Activated T-cell treated with anti-CD3 and anti-CD28 coated beads, Interleukin-2, amount 50 U/mL, for 72 hours (primary cell): ENCODE measurements at places on chromosomes 11 and 22.

DNA sequence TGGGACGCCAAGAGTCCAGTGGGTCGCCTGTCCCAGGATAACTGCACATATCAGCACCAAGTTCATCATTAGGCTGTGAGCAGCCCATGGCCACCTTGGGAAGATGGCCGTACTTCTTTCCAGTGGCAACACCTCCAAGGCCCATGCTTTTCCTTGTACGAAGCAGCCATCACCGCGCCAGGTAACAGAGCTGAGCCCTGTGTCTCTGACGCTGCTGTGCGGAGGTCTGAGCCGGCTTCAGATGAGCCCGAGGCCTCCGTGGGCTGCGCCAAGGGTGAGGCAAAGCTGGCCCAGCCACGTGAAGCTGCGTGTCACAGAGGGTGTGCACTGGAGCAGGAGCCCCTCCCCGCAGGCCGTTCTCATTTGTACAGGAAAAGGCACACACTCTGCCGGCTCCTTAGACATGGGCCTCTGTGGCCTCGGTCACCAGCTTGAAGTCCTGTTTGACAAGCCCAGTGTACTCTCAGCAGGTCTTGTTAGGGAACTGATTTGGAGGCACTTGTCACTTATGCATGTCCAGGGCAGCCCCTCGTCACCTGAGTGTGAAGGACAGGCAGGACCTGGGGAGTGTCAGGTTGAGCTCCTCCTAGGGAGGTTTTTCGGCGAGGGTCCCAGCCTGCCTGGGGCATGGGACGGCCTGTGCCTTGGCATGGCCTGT lies 401.5 kb downstream of the TBC1D22A start:
- DNase-seq = no peak

DNA sequence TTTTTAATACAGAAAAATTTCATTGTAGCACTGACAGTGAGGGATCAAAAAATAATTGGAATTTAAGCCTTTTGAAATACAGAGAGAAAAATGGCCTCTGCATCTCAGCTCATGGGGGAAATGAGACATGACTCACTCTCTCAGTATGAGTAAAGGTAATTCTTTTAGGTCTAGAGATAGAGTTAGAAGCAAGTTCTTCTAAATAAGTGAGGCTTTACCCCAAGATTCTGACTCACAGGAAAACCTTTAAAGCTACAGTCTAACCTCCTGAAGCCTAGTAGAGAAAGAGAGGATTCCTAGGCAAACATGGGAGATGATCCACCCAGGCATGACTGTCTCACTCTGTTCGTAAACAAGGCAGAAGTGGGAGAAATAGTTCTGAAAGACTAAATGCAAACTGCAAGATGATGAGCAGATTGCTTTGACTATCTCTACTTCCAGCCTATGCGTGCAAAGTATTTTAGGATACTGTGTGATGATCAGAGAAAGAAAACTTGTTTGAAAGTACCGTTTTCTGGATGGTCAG lies 1003.3 kb upstream of the CCDC90B start:
- DNase-seq = no peak

GRCh38 chr11:66071381-66071801 lies 1.3 kb downstream of the PACS1 start:
- no peak for DNase-seq

GRCh38 chr11:67492801-67493547 lies 10.1 kb downstream of the AIP start:
- DNase-seq = no peak

DNA sequence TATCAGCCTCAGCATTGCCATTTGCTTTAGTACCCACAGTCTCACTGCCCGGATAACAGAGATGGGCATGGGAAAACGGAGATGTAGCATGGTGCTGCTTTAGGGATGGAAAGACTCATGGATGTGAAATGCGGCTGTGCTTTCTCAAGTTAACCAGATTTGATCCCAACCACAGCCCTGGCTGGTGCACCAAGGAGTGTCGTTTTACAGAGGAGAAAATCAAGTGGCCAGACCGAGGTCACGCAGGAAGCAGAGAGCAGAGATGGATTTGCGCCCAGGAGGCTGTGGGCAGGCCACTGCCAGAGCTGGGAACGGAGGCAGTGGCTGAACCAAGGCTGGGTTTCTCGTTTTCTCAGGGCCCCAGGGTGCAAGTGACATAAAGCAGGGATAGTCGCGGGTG lies 9.0 kb downstream of the MB start:
- DNase-seq = no peak

- DNase-seq = no peak
These were observed 18.2 kb downstream of the P2RY2 start for GRCh38 chr11:73236205-73236765.

DNA sequence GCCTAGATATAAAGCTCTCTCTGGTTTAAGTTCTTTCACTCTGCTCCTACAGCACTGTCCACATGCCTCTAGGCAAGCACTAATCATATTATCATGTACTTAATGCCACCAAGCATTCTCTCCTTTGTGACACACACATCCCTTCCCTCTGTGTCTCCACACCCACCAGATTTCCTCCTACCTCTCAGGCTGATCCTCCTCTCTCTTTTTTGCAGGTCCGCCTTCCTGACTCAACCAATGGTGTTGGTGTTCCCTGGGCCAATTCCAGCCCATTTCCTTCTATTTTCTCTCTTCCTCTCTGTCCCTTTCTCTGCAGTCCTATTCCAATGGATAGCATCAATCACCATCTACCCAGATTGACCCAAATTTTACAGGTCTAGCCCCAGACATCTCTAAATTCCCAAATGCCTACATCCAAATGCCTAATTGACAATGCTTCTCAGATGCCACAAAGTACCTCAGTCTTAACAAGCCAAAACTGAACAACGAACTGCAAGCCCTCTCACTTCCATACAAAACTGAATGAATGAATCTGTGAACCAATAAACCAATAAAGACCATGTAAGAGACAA lies 504 bp upstream of the ZNF215 start:
- DNase-seq = no peak

GRCh38 chr22:33842006-33842354 lies 78.3 kb downstream of the LARGE1 start:
- no peak for DNase-seq

- no peak for DNase-seq
These were observed 482.1 kb upstream of the ANO5 start for GRCh38 chr11:21710809-21711208.

DNA sequence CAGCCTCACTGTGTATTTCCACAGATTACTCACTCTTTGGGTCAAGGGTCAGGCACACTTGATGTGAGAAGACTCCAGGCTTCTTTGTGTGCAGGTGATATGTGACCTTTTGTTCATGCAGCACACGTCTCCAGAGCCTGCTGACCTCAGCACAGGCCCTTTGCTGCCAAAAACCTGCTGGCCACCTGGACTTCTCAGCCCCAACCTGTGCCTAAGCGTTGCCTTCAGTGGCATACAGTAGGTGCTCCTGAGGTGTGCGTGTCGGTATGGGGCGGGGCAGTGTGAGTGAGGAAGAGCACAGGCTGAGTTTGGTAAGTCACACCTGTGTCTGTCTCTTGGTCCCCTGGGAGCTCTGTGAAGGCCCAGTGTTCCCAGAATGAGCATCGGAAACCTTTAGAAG lies 58.1 kb downstream of the WNT11 start:
- DNase-seq = no peak

GRCh38 chr11:84549217-84549616 lies 1077.9 kb downstream of the DLG2 start:
- no peak for DNase-seq

- no peak for DNase-seq
These were observed 36.6 kb downstream of the PARVG start for GRCh38 chr22:44217346-44217745.
